Stimulated activated CD4-positive, alpha-beta T cell treated with anti-CD3 and anti-CD28 coated beads, Interleukin-1b, Interleukin-23, amount 100 ng/mL, for 24 hours (primary cell): ENCODE measurements at places on chromosomes 6 and 20.

- no peak for DNase-seq
These were observed 4.9 kb upstream of the PACSIN1 start for GRCh38 chr6:34460796-34461507.

GRCh38 chr6:156378853-156379252 lies 398.3 kb upstream of the ARID1B start:
- no peak for DNase-seq

DNA sequence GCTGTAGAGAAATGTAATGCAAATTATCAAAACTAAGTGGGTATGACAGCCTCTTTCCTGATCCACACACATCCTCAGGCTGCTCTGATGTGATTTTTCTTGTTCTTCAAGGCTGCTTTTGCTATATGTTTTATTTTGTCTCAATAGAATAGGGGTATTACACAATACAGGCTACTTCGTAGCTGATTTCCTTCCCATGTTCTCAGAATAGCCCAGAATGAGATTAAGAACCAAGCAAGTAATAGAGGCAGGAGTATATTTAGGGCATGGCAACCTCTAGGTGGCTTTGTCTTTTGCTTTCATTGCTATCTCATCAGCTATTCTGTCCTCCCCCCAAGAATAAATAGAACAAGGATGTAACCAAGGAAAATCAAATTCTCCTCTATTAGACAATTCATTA lies 241.8 kb downstream of the ALDH8A1 start:
- no peak for DNase-seq

DNA sequence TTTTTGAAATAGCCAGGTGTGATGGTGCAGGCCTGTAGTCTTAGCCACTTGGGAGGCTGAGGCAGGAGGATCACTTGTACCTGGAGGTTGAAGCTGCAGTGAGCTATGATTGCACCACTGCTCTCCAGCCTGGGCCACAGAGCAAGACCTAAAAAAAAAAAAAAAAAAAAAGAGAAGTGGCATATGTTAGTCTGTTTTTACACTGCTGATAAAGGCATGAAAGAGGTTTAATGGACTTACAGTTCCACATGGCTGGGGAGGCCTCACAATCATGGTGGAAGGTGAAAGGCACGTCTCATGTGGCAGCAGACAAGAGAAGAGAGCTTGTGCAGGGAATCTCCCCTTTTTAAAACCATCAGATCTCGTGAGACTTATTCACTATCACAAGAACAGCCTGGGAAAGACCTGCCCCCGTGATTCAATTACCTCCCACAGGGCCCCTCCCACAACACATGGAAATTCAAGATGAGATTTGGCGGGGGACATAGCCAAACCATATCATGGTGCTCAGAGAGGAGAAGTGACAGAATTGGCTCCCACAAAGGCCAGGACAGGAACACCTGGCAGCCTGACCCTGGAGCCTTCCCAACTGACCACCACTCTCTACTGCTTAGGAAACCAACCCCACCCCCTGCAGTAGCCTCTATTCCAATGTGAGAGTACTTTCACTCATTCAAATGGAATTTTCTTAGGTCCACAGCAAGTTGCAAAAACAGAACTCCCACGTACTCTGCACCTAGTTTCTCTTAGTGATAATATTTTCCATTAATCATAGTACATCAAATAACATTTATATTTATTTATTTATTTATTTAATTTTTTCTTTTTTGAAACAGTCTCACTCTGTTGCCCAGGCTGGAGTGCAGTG lies 29.8 kb downstream of the ARHGAP40 start:
- no peak for DNase-seq

GRCh38 chr6:41955412-41955811 lies 13.8 kb upstream of the CCND3 start:
- no peak for DNase-seq

DNA sequence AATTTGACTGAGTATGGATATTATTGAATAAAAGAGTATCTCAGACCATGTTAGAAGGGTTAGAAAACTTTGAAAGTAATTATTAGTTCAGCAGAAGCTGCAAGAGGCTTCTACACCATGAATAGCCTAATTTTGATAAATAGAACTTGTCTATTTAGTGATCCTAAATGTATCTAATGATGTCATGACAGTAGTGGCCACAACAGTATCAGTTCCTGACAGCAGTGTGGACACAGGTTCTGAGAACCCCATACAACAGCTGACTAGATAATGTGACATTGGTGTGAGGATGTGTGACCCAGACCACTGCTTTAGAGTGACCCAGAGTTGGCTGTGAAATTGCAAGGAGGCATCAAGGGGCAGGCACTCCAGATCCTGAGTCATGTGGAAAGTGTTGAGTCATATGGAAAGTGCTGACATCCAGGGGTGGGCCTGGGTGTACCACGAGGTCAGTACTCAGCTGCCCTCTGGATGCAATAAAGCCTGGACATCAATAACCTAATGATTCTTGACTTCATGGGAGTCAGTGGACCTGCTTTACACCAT lies 754.7 kb downstream of the DHX35 start:
- DNase-seq = no peak

DNA sequence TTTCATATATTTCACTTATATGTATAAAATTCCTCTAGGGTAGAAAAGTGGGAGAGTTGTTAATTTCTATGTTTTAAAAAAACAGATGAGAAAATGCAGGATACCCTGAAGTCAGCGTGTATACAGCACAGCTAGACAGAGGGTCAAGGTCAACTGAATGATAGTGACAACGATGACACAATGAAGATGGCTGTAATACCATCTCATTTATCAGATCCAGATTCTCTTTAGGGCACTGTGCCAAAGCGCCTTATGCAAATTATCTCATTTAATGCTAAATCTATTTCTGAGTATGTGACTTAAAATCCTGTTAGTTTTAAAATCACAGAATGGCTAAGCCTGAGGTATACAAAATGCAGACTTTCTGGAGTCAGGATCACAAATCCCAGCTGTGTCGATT lies 431.4 kb upstream of the RUNX2 start:
- no peak for DNase-seq

- no peak for DNase-seq
These were observed 96.3 kb downstream of the GJA1 start for GRCh38 chr6:121531658-121532169.

GRCh38 chr6:150301846-150302519 lies 66.8 kb upstream of the IYD start:
- no peak for DNase-seq

- peak; percentile 51 for DNase-seq
These were observed 37.6 kb upstream of the CCN6 start for GRCh38 chr6:112016320-112016719.

DNA sequence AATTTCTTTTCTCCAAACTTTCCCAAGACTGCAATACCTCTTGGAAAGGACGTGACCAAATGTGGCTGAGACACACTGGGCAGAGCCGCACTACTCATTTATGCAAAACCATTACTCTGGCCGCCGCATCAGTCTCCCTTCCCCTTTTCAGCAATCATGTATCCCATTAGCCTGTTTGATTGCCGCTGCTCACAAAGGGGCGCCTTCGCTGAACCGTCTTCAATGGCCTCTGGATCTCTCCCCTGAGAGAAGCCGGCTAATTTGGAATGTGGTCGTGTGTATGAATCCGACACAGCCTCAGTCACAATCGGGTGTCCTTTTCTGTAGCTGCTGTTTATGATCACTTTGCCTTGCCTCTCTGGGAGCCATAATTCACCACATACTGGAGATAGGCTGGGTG lies 361.1 kb downstream of the ZFAND3 start:
- DNase-seq = no peak

DNA sequence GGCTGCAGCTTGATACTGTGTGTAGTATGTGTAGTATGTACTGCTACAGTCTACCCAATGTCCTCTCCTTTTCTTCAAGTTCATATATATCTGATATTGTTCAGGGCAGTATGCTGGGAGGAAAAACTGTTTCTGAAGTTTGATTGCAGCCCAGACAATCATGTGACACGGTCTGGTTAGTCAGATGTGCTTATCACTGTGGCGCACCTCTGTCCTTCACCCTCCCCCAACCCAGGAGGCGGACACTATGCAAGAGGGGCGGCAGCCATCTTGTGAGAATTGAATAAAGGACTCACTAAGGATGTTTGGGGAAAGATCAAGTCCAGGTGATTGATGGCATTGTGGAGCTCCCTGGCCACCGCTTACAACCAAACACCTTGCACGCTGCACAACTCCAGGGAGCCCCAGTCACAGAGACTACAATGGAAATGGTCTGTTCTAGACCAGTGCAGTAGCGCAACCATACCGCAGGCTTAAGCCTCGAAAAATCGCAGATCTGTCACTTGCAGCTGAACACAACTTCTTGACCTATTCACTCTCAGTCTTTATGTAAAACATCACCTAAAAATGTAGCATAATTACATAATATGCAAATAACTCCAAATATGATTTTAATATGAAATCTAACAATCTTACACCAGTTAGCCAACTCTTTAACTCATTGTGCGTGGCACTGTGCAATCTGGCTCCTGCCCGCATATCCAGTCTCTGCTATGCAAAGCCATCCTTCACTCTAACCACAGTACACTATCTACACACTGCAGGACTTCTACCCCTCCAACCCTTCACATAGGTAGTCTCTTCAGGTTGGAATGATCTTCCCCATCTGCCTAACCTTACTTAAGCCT lies 79.3 kb downstream of the VGLL2 start:
- no peak for DNase-seq

DNA sequence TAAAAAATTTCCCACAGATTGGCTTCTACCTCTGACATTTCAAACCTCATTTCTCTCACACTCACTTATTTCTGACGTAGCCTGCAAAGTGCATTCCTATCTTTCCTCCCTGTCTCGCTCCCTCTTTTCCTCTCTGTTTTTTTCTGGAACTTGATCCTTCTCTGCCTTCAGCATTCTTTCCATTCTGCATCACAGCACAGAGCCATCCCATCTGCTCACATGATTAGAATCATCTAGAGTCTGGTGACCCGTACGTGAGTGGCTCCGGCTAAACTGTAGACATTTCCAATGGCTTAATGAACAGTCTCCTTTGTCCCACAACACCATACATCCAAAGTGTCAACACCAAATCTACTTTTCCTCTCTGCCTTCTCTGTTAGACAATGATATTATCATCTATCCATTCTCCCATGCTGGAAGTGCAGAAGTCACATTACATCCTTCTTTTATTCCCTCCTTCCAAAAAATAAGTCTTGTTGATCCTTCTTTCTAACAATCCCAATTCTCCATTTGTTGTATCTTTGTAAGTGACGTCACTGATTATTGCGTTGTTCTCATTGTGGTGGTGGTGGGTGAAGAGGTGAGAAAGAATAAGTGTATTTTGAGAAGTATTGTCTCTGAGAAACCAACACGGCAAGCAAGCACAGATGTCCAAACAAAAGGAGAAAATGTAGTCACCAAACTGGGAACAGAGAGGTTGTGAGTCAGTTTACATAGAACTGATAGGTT lies 41.6 kb downstream of the OPRM1 start:
- no peak for DNase-seq

- DNase-seq = no peak
These were observed 310.4 kb downstream of the PHF3 start for GRCh38 chr6:63945987-63946386.
